ENCODE measurements at places on chromosomes 16 and 17.

- no peak for DNase-seq
These were observed 4.8 kb upstream of the RSAD1 start for GRCh38 chr17:50473901-50474300.

- DNase-seq = no peak
These were observed 518.5 kb upstream of the EEF2KMT start for GRCh38 chr16:5615868-5616642.

- no peak for DNase-seq
These were observed 29.8 kb upstream of the DNAH17 start for GRCh38 chr17:78607038-78607437.

DNA sequence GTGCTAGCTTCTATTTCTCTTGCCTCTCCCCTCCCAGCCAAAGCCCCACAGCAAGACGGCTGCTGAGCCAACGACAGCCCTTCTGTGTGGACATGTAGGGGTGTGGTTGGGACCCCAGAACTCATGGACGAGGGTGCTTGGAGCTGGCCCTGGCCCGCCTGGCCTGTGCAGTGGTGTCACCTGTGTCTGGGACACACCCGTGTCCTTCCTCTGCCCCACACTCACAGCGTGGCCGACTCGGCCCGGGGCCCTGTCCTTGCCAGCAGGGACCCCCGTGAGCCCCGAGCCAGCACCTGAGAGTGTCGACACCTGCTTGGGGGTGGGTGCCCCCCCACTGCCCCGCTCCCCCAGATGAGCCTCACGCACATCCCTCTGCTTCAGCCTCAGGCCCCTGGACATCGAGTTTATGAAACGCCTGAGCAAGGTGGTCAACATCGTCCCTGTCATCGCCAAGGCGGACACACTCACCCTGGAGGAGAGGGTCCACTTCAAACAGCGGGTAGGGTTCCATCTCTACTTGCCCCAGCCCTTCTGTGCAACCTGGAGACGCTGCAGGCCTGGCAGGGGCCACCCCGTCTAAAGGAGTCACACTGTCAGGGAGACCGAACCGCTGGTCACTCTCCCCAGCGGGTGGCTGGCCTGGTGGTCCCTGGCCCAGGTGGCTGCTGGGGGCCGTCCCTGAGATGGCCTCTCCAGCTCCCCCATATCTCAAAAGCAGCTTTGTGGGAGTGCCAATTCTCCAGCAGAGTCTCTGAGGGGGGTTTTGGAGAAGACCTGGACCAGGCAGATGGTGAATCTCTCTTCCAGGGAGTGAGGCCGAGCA is 349.8 kb downstream of the SEC14L1 start:
- no peak for DNase-seq

GRCh38 chr17:72307836-72308235 is 187.0 kb downstream of the SOX9 start:
- DNase-seq = no peak

DNA sequence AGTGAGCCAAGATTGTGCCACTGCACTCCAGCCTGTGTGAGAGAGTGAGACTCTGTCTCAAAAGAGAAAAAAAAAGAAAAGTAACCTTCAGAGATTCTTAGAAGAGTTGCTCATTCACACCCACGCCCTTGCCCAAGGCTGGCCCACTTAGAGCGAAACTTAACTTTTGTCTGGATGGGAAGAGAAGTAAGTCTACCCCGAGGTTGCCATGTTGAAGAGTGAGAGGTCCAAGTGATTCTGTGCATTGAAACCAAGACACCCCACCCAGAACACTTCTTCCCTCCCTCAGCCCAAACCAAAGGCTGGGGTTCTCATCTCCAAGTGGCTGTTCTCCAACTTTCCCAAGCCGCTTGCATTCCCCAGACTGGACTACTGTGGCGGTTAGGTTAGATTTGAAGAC is 2.4 kb upstream of the CISD3 start:
- DNase-seq = no peak

- DNase-seq = no peak
These were observed 11.8 kb upstream of the CIBAR2 start for GRCh38 chr16:85123891-85124635.

- DNase-seq = no peak
These were observed 1.7 kb upstream of the THRA start for GRCh38 chr17:40060887-40061608.

GRCh38 chr17:40800381-40800780 is 622 bp upstream of the KRT28 start:
- DNase-seq = no peak

DNA sequence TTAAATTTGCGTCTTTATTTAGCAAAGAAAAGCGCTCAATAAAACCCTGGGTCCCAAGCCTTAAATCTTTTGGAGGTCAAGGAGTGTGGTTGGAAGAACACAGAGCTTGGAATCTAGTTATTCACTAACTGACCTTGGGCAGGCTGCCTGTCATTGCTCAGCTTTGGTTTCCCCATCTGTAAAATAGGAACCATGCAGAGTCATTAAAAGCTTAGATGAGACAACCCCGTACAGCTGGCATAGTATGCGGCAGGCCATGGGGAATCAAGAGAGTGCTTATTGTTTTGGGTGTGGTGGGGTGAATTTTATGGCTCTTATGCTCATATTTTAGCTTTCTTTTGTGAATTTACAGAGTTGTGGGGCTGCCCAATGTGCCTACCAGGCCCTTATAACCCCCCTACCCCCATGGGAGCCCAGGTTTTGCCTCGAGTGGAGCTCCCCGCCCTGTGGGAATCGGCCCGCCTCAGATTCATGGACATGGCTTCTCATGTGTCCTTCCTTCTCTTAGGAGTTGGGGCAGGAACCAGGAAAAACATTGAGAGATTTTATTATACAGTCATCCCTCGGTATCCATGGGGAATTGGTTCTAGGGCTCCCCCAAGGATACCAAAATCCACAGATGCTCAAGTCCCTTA is 113.5 kb downstream of the CLEC16A start:
- DNase-seq = no peak

- no peak for DNase-seq
These were observed 1.7 kb upstream of the CBX8 start for GRCh38 chr17:79798299-79799173.

DNA sequence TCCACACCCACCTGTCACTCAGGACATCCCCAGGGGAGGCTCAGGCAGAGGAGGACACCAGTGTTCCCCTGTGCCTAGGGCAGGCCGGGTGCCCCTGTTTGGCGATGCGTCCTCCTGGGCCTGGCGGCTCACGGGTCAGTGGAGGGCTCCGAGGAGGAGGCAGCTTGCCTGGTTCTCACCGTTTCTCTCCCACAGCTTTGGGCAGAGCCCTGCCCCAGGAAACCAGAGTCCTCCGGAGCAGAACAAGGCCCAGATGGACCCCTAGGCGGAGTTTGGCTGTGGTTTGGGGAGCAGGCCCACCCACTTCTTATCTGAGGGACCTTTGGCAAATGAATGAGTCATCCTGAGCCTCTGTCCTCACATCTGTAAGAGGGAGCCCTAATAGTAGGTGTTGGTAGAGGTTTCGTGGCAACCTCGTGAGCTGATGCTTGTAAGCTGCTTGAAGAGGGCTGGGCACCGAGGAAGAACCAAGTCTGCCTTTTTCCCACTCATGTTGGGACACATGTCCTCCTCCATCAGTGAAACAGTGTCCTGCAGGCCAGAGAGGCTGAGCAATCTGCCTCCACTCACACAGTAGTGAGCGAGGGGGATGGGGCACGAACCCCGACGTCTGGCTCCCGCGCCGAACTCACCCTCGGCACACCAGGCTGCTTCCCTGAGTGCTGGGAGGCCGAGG is 247.0 kb upstream of the CIBAR2 start:
- DNase-seq = no peak

DNA sequence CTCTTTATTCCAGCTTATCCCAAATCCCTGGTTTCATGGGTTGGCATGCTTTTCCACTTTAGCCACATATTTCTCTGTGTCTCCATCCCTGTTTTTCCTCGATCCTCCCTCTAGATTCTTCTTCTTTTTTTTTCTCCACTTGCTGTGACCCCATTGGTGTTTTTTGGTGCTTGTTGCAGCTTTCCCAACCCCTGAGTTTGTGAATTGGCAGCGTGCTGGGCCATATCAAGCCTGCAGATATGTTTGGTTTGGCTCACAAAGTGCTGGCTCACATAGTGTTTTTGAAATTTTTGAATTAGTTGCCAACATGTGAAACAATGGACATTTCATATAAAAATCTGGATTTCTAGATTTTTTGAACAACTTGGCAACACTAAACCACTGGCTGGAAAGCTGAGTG is 8.8 kb downstream of the GPR139 start:
- DNase-seq = no peak

- DNase-seq = no peak
These were observed 25.5 kb downstream of the ACTG1 start for GRCh38 chr17:81487089-81487486.

DNA sequence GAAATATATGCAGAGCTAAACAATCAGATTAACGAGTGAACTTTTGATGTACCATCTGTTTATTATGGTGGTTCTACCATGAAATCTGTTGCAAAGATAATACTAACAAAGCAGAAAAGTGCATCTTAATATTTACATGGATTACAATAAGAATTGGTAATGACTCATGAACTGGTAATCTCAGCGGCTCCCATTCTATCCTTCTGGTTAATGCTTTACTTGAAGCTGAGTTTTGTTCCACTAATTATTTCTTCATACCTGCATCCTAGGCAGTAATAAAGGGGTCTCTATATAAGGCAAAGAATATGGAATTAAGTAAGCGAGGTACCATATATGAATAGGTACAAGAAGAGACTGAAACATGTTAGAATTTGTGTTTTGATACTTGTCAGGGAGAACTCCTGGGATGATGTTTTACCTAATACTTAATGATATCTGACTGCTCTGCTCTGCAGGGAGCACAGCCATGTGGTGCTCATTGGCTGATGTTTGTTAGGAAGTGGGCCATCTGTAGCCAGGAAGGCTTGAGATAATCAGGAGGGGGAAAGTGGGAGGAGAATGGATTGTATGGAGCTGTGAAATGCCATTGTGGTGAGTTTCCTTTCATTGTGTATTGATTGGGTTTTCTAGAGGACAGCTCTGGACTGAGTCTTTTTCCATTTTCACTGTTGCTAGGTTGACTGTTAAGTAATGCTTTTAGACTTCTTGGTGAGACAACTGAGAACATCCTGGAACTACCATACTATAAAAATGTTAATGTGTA is 52.6 kb downstream of the MAP2K6 start:
- no peak for DNase-seq

DNA sequence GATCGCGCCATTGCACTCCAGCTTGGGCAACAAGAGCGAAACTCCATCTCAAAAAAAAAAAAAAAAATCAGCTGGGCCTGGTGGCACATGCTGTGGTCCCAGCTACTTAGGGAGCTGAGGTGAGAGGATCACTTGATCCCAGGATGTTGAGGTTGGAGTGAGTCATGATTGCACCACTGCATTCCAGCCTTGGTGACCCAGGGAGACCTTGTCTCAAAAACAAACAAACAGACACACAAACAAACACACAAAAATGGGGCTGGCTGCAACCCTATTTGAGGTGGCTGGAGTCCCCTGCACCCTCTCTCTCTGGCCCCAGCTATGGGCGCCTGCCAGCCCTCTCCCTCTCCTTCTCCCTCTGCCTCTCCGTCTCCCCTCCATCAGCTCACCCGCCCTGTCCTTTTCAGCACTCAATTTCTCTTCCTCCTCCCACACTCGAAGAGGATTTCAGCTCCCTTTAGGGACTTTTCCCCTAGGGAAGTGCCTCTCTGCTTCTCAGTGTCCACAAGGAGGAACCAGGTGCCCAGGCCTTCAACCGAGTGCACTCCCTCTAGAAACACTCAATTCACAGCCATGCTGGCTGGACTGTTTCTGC is 17.5 kb upstream of the TFAP4 start:
- DNase-seq = no peak

- DNase-seq = no peak
These were observed 4.9 kb downstream of the LASP1 start for GRCh38 chr17:38874505-38875400.

DNA sequence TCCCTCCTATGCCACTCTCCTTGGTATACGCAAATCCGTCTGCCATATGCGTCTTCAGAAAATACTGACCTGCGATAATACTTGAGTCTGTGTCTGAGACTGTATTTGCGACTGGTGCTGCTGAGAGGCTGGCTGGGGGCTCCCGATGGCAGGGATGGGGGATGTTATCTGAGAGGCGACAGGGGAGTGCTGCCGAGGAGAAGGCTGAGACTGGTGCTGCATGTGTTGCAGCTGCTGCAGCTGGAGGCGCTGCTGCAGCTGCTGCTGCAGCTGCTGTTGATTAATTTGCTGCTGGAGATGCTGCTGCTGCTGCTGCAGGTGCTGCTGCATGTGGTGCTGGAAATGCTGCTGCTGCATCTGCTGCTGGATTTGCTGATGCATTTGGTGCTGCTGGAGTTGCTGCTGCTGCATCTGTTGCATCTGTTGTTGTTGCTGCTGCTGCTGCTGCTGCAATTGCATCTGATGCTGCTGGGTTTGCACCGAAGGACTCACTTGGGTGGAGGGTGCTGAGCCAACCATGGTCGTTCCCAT is 107.7 kb downstream of the TOX3 start:
- no peak for DNase-seq

DNA sequence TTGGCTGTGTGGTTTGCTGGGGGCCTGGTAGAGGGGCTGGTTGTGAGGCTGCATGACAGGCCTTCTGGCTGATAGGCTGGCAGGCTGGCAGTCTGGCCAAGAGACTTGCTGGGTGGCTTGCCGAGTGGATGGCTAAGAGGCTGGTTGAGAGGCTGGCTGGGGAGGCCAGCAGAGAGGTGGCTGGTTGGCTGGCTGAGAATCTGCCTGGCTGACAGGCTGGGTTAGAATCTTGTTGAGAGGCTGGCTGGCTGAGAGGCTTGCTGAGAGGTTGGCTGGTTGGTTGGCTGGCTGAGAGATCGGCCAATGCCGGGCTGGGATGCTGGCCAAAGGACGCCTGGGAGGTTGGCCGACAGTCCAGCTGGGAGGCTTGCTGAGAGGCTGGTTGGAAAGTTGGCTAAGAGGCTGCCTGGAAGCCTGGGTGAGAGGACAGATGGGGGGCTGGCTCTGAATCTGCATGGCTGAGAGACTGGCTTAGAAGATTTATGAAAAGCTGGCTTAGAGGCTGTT is 35.9 kb upstream of the ACSM2B start:
- no peak for DNase-seq

DNA sequence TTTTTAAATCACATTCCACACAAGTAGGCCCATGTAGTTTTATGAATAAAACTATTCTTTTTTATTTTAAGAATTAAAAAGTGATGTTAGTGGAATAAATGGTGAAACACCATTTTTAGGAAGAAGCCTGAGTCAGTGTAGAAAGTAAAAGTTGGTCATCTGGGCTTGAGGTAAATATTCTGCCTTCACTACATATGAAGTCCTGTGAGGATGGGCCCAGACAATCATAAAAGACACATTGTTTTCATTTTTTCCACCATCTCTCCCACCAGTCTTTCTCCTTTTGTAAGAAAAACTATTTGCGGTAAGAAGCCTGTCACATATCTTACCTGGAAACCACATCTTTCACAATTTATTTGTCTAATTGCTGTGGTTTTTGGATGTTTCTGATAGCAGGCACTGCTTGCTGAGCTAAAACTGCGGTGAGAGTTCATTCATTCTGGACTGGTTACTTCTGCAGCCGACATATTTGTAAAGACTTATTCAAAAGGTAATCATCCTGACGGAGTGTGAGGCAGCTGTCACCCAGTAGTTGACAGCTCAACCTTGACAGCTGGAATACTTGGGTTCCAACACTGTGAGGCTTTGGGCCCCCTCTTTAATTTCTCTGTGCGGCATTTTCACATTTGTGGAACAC is 10.6 kb upstream of the RFFL start:
- DNase-seq = no peak

All from NCI-H2081 treated with DMSO at 0.1 percent for 48 hours (cell line).